ENCODE measurements at places on chromosomes 7 and 10.
A peak's percentile ranks its signal among the peaks of the same experiment; 100 is the strongest.

GRCh38 chr7:123177442-123177841 lies 22.3 kb downstream of the SLC13A1 start:
- DNase-seq, result no peak

DNA sequence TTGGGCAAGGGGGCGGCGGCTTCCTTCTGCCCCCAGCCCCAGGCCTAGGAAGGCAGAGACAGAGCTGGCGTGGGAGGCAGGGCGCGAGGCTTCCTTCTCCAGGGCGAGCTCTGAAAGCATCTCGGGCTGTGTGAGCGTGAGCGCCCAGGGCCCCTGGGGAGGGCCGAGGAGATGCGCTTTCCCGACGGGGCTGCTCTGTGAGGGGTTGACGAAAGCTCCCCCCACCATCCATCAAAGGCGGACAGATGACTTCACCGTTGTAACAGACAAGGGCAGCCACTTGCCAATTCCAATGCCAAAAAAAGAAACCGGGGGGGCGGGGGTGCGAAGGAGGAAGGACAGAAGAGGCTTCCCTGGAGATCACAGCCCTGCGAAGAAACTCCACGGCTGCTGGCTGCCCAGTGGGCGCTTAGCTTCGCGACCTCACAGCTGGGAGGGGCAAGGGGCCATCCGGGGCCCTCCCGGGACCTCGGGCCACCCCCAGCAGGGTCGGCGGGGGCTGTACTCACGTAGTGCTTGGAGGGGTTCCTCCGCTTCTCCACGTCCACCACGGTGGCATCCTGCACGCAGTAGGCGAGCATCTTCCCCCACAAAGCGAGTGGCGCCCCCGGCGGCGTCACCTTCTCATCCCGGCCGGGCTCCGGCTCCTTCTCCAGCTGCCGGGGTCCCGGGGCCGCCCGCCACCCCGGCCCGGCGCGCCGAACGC lies 537 bp downstream of the SH3PXD2A start:
- no peak for DNase-seq

DNA sequence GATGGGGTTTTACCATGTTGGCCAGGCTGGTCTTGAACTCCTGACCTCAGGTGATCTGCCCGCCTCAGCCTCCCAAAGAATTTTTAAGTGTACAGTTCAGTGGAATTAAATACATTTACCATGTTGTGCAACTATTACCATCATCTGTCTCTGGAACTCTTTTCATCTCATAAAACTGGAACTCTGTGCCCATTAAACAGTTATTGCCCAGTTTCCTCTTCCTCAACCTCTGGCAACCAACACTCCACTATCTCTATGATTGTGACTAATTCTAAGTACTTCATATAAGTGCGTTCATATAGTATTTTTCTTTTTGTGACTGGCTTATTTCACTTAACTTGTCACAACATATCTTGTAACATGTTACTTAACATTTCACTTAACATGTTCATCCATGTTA lies 41.3 kb upstream of the ATXN7L1 start:
- DNase-seq, result no peak

DNA sequence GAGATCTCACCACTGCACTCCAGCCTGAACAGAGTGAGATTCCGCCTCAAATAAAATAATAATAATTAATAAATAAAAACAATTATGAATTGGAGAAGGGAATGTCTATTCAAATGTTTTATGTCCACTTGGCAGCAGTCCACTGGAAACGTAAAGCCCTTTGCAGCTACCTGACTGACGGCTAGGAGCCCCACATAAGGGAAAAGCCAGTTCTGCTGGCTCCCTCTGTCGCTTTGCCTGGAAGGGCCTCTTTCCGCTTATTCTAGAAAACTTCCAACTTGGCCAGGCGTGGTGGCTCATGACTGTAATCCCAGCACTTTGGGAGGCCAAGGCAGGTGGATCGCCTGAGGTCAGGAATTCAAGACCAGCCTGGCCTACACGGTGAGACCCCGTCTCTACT lies 6.1 kb upstream of the TNS3 start:
- DNase-seq, result no peak

DNA sequence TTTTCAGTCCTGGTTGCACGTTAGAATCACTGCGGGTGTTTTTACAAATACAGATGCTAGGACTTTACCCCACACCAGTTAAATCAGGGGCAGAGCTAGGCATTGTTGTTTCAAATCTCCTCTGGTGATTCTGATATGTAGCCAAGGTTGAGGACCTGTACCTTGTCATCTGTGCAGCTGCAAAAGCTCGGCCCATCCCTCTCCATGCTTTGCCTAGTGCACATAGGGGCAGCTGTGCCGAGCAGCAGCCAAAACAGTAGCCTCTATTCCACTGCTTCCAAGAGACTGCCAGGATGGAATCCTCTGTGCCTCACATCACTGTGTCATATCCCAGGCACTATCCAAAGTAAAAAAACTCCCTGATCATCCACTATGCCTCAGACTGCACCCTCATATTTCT lies 181.3 kb downstream of the CDK14 start:
- DNase-seq, result peak; percentile 23

DNA sequence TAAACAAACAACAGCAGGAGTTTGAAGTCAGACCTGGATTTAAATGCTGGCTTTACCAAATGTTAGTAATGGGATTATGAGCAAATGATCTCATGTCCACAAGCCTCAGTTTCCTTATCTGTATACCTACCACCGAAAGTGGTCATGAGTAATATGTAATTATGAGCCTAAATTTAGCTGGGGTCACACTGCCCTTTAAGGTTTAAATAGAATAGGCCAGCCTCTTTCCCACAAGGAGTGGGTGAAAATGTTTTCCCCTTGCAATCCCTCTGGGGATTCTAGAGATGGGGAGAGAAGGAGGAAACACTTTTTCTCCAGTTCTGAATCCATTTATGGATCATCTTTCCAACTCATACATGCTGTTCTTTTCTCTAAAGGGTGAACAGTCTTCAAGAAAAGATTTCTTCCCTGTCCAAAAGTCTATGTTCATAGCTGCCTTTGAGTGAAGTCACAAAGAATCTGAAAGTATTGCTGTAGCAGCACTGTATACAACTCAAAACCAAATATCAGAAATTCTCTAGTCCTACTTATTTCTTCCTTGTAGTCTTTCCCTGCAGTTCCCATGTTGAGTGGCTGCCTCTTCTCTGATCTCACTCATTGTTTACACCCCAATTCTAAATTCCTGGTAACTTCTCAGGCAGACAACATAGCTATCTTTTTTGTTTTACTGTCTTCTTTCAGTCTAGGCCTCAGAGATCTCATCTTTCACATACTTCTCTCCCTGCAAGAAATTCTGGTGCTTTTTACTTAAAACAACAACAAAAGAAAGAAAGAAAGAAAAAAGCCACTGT lies 7.4 kb upstream of the TSPAN12 start:
- DNase-seq, result no peak

- no peak for DNase-seq
Measured at GRCh38 chr7:68185631-68186456, 1189.2 kb downstream of the TYW1 start.

GRCh38 chr10:118692872-118693271 lies 61.9 kb downstream of the CACUL1 start:
- DNase-seq, result no peak

DNA sequence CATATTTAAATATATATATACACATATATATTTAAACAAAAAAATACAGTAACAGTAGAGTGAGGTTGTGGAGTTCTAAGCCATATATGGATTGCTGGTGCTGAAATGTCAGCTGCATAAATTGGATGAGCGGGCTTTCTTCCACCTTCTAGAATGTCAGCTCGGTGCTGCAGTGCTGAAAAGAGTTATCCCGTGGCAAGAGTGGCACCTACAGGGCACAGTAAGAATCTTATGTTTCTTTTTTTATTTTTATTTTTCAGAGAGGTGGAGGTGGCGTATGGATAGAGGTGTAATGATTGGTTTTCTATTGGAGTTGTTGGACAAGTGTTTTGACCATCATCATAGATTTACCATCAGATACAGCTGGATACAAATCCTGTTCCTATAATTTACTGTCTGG lies 86.2 kb upstream of the DYNC1I1 start:
- DNase-seq, result peak; percentile 47

GRCh38 chr10:133055470-133055869 lies 32.3 kb upstream of the ADGRA1 start:
- DNase-seq, result no peak

- DNase-seq, result no peak
Measured at GRCh38 chr10:91009121-91009520, 88.2 kb upstream of the ANKRD1 start.

- DNase-seq, result no peak
Measured at GRCh38 chr10:43131256-43131655, 7.0 kb upstream of the CSGALNACT2 start.

- DNase-seq, result no peak
Measured at GRCh38 chr10:124236816-124237215, 143.4 kb upstream of the CHST15 start.

DNA sequence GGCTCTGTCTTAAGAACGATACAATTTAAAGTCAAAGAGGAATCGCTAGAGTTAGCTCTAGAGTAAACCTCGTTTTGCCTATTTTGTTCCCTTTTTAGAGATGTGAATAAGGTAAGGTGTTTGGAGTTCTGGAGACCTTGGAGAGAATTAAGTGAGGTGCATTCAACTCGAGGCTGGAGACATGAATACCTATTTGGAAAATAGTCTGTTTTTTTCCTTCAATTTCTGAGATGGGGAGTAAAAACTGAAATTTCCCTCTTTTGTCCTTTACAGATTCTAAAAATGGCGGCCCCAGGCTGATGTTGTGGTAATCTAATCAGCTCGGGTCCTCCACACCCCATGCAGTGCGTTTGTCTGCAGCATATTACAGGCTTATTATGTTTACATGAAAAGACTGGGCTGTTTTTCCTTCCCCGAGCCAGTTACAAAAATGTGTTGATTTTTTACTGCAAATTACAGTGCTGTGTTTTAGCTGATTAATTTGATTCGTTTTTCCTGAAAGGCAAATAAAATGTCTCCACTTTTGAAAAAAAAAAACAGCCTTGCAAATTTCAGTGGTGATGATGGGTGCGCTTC lies 1.5 kb downstream of the KMT2E start:
- no peak for DNase-seq

DNA sequence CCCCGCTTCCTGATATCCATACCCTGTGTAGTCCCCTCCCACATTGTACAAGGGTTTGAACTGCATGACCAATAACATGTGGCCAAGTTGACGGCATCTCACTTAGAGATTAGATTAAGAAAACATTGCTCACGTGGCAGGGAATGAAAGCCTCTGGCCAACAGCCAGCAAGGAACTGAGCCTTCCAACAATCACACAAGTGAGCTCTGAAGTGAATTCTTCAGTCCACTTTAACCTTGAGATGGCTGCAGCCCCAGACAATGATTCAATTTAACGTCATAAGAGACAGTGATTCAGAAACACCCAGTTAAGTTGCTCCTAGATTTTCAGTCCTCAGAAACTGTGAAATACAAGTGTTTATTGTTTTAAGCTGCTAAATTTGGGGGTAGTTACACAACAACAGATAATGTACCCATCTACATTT lies 165.9 kb upstream of the PLXNA4 start:
- DNase-seq, result no peak

DNA sequence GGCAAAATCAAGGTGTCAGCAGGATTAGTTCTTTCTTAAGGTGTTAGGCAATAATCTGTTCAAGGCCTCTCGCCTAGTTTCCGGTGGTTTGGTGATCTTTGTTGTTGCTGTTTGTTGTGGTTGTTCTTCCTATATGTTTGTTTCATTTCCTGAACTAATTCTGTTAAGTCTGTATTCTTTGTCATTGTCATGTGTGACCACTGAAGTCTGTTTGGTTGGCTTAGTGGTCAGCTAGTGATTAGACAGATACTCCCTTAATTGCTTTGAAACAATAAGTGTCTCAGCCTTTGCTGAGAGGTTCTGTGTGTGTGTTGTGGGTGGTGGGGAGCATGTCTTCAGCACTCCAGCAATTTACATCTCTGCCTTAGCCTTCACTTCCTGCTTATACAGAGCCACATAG lies 46.0 kb downstream of the ABCC2 start:
- DNase-seq, result no peak

GRCh38 chr7:41536873-41537665 lies 165.8 kb downstream of the INHBA start:
- DNase-seq, result no peak

DNA sequence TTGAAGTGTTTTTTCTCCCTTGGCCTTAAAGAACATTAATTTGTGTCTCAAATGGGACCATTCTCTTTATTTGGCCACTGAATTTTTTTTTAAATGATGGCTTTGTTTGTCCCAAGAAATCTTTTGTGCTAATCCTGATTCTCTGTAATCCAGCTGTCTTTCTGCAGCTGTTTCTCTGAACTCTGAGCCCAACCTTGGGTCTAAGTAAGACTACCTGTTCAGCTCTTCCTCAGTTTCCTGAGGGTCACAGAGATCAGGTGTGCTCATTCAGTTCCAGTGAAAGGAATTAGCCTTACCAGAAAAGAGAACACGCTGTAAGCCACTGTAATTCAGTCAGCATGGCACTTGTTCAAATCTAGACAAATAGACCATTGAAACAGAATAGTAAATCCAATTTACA lies 94.2 kb downstream of the ANKIB1 start:
- DNase-seq, result no peak

GRCh38 chr10:69503896-69504265 lies 52.6 kb downstream of the TSPAN15 start:
- DNase-seq, result no peak

DNA sequence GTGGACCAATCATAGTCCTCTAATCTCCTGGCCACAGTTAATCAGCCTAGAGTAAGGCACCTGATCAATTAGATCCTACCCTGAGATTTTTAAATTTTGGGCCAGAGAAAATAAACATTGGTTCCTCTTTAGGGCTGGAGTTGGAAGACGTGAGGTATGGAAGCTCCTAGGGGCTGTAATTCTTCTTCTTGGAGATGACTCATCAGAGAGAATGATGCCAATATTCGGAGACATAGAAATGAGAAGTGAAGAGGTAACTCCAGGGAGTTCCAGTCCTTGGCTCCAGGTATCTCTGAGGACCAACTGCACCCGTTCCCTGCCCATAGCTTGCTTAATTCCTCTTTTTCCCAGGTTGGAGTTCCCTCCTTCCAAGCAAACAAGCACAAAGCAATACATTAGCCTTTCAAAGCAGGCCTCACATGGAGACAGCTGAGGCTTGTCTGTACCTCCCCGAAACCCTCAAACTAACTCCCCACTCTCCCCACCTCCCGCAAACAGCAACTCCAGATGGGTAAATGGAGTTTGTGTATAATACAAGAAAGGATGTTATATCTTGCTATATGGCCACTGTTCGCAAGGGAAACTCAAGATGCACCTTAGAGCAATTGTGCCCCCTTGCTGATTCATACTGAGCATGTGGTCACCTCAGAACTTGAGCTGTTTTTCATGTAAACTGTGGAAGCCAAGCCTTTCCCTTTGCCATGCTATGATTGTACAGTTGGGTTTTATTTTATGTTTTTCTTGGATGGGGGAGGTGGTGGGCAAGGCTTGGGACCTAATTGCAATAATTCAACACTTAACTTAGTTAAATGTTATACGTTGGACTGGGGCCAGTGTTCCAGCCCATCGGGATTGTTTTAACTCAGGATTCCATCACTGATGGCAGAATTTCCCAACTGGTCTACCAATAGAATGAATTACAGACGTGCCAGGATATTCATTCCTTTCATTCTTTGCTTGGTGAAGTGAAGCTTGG lies 29.3 kb downstream of the PIK3AP1 start:
- DNase-seq, result no peak

- no peak for DNase-seq
Measured at GRCh38 chr10:128063736-128064107, 62.5 kb downstream of the MKI67 start.
